ENCODE measurements at places on chromosomes 1 and 21.

GRCh38 chr1:178098262-178098661, 4.4 kb downstream of the RASAL2 start:
- no peak for DNase-seq

- DNase-seq: no peak
Observed at GRCh38 chr1:201171063-201172036, 17.1 kb upstream of the TMEM9 start.

- DNase-seq: no peak
Observed at GRCh38 chr1:178928976-178929375, 58.1 kb upstream of the ANGPTL1 start.

DNA sequence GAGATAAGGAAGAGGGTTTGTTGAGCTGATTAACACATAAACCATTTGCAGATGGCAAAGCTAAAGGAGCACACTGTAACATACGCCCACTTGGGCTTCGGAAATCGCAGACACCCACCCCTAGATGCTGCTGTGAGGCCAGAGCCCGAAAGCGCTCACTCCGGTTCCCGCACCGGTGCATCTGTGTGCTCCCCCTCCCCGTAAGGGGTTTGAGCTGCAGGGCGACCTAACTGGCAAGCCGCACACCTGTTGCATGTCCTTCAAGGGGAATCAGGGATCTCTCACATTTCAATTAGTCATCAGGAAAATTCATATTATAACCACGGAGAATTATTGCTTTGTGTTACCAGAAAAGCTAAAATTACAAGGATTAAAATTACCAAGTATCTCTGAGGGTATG, 1.4 kb upstream of the CFH start:
- no peak for DNase-seq

DNA sequence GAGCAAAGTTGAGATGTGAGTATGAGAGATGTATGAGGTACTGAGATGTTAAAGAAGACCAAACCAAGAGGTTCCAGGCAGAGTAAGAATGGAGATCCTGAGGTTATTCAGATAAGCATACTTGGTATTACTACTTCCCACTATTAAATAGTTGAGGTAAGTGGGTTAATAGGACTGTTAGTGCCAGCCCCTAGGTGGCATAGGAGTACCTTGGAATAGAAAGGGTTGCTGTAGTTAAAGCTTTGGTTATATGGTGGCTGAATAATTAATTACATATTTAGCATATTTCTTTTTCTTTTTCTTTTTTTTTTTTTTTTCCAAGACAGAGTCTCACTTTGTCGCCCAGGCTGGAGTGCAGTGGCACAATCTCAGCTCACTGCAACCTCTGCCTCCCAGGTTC, 397.9 kb upstream of the TMPRSS15 start:
- no peak for DNase-seq

- DNase-seq: no peak
Observed at GRCh38 chr1:24707687-24708086, 37.6 kb upstream of the CLIC4 start.

DNA sequence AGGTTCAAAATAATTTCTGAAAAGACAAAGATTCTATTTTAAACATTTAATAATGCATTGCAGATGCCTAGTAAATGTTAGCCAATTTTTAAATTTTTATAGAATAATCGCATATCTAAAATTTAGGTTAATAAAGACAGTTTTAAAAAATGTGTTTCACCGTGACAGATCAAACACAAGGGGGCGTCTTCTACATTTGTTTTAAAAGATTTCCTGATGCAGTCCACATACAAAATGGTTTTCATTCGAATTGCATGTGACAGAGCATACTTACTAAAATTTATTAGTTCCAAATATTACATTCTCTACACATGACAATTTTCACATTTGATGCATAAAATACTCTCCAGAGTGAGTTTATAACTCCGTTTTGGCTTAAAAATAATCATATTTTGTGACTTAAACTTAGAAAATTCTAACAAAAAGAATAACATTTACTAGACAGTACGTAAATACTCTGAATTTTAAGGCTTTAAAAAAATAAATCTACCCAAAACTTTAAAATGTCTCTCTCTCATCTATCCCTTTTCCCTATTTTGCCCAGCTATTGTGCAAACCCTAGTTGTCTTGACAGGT, 75.5 kb downstream of the ADAMTS1 start:
- no peak for DNase-seq

DNA sequence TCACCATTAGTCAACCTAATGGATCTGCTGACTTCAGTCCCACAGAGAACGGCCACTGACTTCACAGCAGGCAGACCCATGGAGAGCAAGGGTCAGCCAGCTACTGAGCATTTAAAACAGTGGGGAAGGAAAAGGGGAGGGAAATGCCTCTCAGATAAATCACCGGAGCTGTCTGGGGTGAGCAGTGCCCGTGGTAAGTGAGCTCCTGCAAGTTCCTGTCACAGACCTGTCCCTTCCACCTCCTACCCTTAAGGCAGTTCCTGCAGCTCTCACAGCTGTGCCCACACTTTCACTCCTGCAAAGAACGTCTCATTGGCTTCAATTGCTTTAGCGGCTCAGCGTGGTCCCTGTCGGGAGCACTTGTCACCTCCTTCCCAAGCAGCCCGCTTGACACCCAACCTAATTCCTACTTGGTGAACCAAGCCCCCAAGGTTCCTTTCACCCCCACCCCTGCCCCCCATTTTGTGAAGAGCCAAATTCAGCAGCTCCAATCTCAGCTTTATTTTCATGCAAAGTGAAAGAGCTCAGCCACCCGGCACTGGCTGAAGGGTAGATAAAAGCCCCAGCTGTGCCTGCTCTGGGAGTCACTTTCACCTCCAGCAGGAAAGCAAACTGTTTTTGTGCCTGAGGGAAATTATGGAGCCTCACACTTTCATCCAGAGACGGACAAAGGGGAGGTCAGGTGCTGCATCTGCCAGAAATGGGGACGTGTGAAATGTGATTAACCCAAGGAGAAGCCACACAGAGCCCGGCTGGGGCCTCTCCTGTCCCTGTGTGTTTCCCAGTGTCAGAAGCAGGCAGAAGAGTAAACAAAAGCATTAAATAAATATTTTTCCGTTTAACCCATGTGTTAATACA, 306.2 kb downstream of the TTLL7 start:
- no peak for DNase-seq

DNA sequence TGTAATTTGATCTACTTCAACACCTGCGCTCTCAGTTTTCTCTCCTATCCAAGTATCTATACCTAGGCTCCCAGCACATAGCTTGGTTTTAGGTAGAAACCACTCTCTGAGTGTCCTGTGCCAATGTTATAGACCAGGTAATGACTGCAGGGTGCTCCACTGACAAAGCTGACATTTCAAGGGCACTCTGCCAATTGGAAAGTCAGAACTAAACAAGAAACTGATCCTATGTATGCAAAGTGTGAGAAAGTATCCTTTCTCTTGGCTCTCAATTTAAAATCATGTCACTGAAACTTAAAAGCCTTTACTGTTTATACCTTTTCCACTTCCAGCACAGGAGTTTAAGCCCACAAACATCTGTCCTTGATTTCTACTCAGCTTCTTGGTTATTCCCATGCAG, 45.0 kb upstream of the AIM2 start:
- no peak for DNase-seq

GRCh38 chr1:6180268-6180706, at the start of gene CHD5:
Gene CHD5, minus strand, starts transcription at chr1:6180321. Its CDS starts 298 bp downstream, at chr1:6180023.
- no peak for DNase-seq

DNA sequence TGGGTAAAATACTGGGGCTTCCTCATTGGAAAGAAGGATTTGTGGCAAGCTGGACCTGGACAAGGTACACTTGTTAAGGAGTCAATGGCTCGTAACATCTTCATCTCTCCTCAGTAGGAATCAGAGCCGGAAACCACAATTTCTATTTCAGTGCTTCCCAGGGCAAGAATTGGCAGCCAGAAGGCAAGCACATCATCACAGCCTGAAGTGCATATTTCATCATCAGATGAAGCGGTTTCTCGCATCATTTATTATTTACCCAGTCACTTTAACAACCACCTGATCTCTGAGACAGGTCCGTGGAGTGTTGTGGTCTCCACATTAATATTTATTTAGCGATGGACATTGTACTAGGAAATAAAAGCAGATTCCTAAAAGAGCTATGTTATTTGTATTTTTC, 55.0 kb downstream of the KCNJ15 start:
- DNase-seq: no peak

DNA sequence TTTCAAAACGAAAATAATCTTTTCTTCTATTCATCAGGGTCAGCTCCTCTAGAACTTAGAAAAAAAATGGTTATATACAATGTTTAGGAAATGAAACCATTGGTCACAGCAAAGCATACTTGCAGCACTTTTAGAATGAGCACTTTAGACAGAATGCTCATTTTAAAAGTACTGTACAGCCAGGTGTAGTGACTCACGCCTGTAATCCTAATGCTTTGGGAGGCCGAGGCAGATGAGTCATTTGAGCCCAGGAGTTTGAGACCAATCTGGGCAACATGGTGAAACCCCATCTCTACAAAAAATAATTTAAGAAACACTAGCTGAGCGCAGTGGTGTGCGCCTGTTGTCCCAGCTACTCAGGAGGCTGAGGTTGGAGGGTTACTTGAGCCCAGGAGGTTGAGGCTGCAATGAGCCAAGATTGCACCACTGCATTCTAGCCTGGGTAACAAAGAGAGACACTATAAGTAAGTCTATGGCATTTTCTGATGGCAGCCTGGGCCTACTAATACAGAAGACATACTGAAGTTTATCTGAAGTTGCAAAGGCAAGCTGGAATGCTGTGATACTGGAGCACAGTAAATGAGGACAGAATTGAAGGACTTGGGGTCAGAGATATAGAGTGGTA, 48.9 kb upstream of the ZNF326 start:
- DNase-seq: no peak

DNA sequence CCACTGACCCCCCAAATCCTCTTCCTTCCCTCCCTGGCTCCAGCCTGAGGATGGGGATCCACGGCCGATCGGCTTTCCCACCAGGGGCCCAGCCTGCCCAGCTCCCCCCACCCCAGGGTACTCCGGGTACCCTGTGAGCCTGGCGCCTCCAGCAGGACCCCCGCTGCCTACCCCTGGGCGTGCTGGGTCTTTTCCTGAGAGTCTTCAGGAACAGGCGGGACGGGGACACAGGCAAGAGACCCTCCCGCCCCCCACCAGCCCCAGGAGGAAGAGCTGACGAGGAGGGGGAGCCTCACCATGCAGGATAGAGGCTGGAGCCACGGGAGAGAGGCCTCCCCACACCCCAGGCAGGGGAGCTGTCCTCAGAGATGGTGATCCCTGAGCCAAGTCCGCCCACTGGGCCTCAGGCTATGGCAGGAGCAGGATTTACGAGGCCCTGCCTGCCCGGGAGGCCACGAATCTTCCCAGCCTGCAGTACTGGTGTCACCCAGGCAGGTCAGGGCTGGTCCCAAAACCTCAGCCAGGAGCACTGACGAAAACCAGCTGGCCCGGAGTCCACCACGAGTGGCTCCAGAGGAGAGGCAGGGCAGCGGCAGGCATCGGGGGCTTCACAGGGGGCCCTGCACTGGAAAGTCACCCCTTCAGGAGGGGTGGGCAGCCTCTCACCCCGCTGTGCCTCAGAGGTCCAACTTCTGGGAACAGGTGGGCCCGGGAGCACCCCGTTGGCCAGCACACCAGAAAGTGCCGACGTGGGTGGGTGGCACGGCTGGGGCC, 58.0 kb downstream of the MEGF6 start:
- no peak for DNase-seq

DNA sequence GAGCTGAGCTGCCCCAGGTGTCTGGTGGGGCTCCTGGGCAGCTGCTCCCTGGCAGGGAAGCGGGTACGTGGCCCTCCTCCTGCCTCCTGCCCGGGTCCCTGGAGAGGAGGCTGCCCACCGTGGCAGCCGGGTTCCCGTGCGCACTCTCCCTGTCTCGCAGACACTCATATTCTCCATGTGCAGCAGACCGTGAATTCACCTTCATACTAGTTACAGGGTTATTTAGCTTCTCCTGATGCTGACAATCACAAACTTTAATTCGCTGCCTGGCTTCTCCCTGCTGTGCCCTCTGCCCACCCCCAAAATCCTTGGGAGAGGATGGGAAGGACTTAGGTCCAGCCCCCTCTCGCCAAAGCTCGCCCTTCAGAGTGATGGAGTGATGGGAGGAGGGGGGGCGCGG, 95.3 kb downstream of the CASZ1 start:
- DNase-seq: no peak

GRCh38 chr1:32159189-32159588, 20.3 kb upstream of the TXLNA start:
- no peak for DNase-seq

GRCh38 chr1:208054485-208054884, 143.6 kb upstream of the CD34 start:
- DNase-seq: no peak

GRCh38 chr1:160733898-160734297, 5.1 kb upstream of the SLAMF7 start:
- DNase-seq: no peak
